ENCODE measurements at places on chromosomes 4 and X.

DNA sequence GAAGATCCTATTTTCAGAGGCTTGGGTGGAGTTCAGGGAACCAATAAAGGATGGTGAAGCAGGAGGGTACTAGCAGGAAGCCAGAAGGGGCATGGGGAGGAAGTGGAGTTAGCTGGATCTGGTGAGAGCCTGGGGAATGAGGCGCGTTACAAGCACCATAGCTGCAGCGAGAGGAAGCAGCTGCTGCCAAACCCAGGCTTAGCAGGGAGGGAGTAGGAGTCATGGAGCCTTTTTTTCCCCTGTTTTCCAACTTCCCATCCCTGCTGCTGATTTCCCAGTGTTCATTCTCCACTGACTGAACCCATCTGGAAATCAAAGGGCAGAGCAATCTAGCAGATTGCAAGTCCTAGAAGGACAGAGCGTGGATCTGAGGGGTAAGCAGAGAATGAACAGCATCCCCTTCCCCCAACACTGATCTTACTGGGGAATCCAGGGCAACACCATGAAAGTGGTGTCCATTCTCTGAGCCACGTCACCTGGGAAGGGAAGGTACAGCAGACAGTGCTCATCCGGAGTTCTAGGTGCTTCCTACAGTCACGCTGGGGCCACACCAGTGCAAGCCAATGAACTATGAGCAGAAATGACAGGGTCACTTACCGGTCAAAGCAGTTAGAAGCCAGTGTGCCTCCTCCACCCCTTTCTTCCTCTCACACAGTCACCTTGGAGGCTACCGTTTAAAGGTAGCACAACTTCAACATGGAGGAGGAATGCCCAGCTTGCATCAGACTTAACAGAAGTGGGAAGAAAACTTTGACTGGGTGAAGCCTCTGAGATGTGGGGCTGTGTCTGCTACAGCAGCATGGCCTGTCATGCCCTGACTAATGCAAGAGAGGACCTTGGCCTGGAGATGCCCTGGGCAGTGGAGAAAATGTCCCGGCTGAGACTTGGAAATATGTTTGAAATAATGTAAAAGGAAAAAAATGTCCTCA, 36.7 kb downstream of the SMIM20 start:
- DNase-seq, result no peak

DNA sequence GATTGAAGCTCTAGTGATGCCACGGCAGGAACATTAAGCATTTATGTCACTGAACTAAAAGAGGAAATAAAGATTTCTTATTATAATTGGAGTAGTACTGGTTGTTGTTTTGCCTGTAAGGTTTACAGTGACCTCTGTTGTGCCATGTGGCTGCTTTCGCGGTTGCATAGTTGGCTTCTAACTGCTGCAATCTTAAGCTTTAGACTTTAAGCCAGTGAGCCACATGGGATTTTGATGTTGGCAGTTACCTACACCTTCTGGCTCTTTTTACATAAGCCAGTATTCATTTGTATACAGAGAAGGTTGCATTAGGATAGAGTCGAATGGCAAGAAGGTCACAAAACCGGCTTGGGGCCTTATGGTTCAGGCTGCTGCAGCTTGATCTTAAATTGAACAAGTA, 1311.6 kb downstream of the RAPGEF2 start:
- DNase-seq, result no peak

DNA sequence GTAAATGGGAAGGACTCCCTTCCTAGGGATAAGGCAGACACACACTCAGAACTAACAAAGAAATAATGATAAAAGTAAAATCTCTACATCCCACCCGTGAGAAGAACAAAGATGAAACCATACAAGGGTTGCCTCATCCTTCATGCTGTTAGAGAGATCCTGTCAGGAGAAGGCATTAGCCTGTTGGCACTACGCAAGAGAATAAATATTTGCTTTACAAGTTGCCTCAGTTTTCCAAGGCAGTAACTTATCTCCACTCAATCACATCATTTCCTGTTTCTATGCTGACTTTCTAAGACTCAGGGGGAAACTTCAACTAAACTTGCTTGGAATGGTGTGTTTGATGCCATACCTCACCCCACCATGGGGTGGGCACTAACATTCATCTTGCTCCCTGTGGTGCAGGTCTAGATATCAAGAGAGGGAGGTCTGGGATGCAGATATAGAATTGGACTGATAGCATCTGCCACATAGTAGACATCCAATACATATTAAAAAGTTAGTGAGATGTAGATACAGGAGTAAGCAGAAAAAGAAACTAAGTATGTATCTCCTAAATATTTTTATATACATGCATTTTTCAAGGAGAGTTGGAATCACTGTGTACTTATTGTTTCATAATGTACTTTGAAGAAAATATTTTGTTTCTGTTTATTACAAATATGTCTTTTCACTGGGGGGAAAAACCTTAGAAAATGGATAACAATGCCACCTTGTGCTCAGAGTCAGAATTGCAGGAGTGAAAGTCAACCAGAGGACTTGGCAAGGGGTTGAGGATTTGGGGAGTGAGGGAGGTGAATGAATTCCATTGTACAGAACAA, 57.2 kb upstream of the BEX4 start:
- DNase-seq, result no peak

- DNase-seq, result no peak
Measured at GRCh38 chrX:43592597-43592996, 63.5 kb upstream of the MAOA start.

DNA sequence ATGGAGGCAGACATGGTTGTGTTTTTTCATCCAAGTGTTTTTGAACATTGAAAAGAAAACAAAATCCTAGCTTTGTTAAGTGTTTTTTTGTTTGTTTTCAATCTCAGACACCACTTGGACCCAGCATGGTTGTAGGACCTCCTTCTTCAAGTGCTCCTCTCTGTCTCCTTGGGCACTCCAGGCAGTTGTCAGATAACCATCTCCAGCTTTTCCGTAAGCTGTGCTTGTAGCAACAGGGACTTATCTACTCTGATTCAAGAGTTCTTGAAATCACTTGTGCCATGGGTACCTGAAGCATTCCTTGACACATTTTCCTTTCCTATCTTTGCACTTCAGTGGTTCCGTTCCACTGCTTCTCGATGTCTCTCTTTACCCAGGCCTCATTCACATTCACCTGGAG, 334.9 kb upstream of the DDX53 start:
- no peak for DNase-seq

DNA sequence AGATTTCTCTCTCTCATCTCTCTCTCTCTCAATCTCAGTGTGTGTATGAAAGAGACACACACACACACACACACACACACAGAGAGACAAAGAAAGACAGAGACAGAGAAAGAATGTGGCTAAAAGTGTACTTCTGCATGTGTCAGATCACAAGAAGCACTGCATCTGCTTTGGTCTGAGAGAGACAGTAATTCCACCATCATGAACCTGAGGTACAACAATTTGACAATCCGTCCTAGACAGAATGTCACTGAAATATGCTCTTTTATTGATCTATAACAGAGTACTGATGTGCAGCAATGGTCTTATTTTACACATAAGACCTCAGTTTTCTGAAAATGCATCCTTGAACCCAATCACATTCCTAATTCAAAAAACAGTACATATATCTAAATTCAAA, 576.2 kb upstream of the SMIM31 start:
- no peak for DNase-seq

- DNase-seq, result no peak
Measured at GRCh38 chr4:116055857-116056827, 942.7 kb upstream of the NDST4 start.

DNA sequence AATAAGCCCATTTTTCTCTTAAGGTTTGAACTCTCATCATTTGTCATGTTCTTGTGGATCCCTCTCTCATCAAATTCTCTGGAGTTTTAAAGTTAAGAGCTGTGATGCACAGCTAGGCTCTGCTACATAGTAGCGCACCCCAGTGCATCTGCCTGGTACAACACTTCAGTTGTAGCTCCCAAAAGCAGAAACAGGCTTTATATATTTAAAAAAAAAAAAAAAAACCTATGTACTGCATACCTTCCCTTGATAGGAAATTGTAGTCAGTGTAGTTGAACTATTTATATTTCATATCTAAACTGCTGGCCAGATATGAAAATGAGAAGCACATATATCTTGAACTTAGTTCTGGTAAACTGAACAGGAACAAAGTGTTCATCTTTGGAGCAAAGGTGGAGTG, 131.4 kb downstream of the KLHL13 start:
- DNase-seq, result no peak

DNA sequence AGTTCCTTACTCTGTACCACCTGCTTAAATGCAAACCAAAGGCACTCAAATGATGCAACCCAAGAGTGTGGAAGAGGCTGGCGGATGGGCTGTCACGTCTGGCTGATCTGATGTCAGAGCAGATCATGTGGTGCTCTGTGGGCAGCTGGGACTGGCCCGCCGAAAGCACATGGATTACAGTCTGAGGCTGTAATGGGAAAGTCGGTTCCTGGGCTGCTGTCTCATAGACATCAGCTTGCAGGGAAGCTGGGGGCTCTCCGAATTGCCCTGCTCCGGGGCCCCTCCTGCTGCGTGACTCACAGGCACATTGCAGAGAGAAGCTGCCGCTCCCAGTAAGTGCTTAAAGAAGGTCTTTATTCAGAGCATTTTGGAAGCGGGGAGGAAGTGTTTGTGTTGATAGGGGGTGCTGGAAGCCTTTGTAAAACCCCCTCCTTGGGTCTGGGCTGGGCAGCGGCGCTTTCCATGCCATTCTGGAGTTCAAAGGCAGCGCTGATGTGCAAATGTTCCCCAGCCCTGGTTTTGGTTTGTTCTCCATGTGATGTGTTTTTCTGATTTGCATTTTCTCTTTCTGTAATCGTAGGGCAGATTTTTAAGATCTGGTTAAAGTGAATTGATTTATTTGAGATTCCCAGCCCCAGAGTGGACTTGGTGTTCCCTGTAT, 181.1 kb downstream of the LARP7 start:
- peak; percentile 80 for DNase-seq

DNA sequence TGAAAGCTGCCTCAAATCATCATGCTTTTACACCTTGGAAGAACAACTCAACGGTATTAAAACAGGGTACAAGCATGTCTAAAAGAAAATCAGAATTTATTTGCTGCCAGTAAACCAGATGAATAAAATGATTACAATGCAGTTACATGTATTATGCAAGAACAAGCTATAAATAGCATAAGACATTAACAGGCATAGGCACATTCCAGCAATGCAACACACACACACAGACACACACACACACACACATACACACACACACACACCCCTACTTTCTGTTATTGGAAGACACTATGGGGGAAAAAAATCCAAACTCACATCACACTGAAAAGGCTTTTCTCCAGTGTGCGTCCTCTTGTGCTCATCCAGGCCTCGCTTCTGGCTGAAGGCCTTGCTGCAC, 212.5 kb downstream of the PRDM5 start:
- DNase-seq, result no peak

All from T1000 (cell line).